ENCODE measurements at places on chromosomes 11 and 22.

DNA sequence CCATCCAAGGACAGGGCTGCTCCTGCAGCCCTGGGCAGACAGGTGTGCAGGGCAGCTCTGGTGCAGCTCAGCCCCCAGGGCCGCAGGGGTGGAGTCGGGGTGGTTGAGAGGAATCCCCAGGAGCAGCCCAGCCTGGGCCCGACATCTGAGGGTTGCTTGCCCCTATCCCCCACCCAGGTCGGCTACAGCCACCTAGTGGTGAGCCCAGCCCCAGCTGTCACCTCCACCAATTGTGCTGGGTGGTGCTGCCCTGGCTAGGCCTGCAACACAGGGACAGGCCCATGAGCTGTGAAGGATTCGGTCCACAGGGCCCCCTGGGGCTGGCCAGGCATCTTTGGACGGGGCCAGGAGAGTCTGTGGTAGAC, 29.6 kb downstream of the RTN4R start:
- DNase-seq, result no peak

DNA sequence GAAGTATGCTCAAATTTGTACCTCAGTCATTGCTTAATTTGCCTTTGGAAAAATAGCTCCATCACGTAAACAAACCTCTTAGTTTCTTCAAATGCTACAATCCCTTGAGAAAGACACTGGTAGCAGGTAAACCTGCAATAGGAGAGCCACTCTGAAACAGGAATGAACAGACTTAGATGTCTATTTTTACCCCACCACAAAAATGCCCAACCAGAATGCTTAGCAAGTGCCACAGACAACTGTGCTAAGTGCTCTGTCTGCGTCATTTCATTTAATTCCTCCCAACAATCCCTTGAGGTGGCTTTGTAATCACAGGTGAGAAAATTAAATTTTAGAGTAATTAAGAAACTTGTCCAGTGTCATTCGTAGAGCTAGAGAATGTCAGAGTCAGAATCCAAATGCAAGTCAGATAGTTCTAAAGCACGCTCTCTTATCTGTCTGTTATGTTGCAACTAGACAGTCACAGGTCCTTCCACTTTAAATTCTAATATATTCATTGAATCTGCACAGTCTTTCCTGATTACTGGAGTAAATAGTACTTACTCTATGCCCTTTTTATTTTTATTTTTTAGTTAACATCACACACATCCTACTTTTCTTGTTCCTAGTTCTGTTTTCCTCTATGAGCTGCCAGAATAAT, 89.0 kb upstream of the GRIA4 start:
- DNase-seq, result no peak

DNA sequence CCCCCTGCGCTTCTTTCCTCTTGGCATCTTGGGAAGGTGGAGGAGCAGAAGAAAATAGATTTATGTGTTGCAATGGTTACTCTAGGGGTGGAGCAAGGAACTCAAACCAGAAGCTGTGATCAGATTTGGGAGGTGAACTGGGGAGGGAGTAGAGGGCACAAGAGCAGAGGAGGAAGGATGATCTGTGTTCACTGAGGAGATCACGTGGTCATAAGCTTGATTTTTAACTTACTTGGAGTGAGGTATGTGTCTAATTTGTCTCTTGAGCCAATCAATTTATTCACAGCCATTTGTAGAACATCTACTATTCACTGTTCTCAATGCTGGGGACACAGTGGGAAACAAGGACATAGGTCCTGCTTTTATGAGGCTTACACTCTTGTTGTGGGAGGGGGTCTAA, 24.8 kb upstream of the CD82 start:
- DNase-seq, result no peak

- no peak for DNase-seq
Measured at GRCh38 chr22:49767355-49768062, 60.2 kb downstream of the BRD1 start.

DNA sequence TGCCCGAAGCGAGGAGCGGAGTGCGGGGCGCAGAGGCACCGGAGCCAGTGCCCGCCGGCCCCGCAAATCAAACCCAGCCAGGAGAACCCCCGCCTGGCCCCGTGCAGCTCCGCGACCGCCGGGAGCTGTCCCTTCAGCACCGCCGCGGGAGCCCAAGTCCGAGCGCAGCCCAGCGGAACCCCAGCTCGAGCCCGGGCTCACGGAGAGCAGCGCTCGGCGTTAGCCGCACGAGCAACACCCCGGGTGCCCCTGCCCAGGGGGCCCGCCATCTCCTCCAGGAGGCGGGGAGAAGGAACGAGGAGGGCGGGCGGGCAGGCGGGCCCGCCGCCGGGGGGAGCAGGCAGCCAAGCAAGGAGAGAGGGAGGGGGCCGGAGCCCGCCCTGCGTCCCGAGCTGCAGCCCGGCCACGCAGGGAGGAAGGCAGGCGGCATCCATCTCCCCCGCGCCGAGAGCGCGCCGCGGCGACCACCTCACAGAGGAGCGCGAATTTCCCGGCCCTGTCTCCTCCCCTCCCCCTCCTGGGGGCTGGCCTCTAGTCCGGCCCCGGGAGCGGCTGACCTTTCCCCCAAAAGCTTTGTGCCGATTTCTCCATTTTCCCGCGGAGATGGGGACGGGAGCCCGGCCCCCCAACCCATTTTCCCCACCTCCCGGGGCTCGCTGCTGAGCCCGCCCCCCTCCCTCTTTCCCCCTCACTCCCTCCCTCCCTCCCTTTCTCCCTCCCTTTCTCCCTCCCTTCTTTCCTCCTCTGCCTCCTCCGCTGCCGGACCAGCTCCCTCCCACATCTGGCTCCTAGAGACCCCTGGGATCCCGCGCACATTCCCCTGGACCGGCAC, 621 bp downstream of the KCNC1 start:
- DNase-seq, result no peak

DNA sequence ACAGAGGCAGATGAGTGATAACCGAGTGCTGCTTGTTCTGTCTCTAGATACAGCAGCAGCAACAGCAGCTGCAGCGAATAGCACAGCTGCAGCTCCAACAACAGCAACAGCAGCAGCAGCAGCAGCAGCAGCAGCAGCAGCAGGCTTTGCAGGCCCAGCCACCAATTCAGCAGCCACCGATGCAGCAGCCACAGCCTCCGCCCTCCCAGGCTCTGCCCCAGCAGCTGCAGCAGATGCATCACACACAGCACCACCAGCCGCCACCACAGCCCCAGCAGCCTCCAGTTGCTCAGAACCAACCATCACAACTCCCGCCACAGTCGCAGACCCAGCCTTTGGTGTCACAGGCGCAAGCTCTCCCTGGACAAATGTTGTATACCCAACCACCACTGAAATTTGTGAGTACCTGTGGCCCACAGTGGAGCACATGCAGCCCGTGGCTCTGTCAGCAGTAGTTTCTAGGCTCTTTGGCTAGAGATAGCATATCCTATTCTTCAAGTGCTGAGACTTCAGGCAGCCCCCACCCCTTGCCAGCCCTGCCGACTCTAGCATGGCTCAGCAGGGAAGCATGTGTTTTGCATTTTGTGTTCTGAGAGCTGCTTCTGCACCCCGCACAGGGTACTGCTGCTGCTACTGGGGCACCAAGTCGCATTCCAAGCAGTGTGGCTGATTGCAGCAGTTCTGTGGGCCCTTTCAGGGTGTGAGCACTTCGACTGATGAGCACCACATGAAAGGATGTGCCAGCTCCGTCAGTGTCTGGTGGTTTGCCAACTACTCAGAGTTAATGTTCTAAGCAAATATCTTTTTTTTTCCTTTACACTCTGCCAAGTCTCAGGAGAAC, 59.2 kb downstream of the MED15 start:
- no peak for DNase-seq
